ENCODE measurements at places on chromosomes 5 and 9. TPM values are rescaled to one million over a fixed set of nuclear protein-coding genes. Genes with fewer than 3 reads are reported as not detected.

Gene SAP30L
- total RNA-seq: 32.5 TPM

Gene CDC42SE2
- 39.4 TPM for total RNA-seq

Gene SPINK6
- total RNA-seq: not detected

Gene GMCL2
- not detected for total RNA-seq

Gene SLCO4C1
- total RNA-seq: 1.3 TPM

Gene PPP2R2B
- 9.8 TPM for total RNA-seq

Gene GDA
- total RNA-seq: 3.1 TPM

Gene TMC1
- total RNA-seq: not detected

Gene FABP6
- total RNA-seq: not detected

Gene OR1Q1
- not detected for total RNA-seq

Gene TLX3
- total RNA-seq: not detected

Gene HEMGN
- not detected for total RNA-seq

Measured in Caco-2 (cell line).